ENCODE measurements at places on chromosomes 11 and 22.
A peak's percentile ranks its signal among the peaks of the same experiment; 100 is the strongest.

- no peak for DNase-seq
These were observed 67.3 kb downstream of the AMBRA1 start for GRCh38 chr11:46526216-46527215.

- no peak for DNase-seq
These were observed 121.1 kb downstream of the NTM start for GRCh38 chr11:131491503-131491902.

DNA sequence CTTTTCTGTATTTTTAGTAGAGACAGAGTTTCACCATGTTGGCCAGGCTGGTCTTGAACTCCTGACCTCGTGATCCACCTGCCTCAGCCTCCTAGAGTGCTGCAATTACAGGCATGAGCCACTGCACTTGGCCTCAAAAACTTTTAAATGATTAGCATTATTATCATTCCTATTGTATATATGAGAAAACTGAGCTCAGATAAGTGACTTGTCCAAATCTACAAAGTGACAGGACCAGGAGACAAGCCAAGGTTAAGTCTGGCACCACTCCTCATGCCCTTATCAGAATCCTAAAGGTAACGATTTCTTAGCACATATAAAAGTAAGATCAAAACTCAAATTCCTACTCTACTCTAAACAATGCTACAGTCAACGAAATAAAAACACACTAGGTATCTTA is 32.2 kb upstream of the CHRNA10 start:
- no peak for DNase-seq

DNA sequence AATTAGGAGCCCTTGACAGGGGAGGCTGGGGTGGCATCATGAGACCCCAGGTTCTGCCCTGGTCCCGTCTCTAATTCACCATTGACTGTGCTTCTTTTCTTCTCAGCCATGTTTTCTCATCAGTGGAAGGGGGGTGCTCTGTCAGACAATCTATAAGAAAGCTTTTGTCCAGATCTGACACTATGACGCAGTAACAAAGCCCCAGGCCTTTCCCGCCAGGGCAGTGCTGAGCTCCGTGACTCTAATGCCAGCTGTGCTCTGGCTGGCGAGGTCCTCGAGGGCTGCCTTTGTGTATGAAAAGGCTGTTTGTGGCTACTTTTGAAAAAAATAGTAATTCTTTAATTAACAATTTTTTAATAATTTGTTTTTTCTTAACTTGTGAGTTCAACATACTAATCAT is 3.2 kb downstream of the CD6 start:
- no peak for DNase-seq

GRCh38 chr11:11718511-11718910 is 96.7 kb upstream of the GALNT18 start:
- no peak for DNase-seq

DNA sequence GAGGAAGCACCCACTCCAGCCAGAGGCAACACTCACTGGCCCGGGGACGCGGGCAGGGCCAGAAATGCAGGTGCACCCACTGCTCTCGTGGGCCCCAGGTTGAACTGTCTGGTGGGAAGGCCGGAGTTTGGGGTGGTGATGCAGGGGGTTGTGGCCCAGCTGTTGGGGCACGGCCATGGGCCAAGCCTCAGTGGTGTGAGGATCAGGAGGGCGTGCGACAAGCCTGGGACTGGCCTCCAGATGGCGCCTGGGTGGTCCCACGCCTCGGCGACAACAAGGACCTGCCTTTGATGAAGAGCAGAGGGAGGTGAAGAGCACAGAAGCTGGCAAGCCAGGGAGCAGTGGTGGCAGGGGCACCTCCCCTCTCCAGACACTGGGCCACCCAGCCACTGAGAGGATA is 240.8 kb downstream of the BRD1 start:
- no peak for DNase-seq

- DNase-seq = no peak
These were observed 697.6 kb downstream of the KCNA4 start for GRCh38 chr11:29319210-29319609.

- peak; percentile 20 for DNase-seq
These were observed 67.3 kb upstream of the CREB3L1 start for GRCh38 chr11:46210133-46210636.

- DNase-seq = no peak
These were observed 268.4 kb downstream of the ETS1 start for GRCh38 chr11:128318856-128319474.

DNA sequence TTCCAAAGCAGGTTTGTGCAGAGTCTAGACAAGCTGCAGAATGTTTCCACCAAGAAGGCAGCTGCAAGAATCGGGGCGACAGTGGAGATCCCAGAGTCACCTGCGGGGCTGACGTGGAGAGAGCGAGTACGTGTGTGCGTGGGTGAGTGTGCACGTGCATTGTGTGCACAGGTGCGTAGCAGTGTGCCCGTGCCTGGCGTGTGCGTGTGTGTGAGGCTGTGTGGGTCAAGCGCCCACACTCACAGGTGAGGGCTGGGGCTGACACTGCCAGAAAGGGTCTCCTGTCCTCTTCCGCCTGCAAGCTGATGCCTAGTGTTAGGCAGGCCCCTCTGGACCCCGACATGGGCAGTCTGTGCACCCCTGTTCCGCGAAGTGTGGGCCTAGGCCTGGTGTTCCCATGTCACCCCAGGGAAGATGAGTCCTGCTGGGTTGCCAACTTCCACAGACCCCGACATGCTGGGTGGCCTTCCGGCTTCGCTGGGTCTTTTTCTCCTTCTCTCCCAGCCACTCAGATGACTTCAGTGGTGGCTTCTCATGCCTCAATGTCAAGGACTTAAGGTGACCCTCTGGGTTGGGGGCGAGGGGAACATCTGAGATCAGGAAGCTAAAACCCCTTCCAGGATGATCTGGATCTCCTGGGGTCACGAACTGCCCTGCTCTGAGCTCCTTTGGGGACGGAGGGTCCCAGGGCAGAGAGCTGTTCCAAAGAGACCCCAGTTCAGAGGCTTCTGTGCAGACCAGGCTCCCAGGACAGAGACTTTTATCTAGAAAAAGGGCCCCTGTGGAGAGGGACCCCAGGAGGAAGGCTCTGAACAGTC is 10.4 kb upstream of the SYT8 start:
- no peak for DNase-seq

GRCh38 chr11:69362315-69362714 is 68.4 kb downstream of the MYEOV start:
- no peak for DNase-seq

- DNase-seq = no peak
These were observed 34.5 kb downstream of the SFI1 start for GRCh38 chr22:31530823-31531195.

DNA sequence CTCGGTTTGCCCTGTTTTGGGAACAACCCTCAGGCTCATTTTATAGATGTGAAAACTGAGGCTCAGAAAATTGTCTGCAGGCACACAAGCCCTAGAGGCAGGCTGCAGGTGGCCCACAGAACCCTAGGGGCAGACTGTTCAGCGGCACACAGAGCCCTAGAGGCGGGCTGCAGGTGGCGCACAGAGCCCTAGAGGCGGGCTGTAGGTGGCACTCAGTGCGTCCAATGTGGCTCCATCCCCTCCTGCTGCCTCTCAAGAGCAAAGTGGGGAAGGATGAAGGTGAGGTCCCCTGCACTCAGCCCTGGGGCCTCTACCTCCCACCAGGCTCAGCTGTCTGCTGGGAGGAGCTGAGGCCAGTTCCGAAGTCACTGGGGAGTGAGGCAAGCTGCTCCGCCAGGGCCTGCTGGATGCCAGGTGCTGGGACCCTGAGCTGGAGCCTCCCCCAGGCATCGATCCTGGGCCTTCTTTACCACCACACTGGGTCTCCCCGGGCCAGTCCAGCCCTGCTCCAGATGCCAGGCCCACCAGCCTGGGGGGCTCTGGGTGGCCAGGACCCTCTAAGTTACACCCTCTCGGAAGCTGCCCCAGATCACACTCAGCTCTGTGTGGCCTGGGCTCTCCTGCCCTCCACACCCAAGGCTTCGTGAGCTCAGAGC is 2.3 kb downstream of the ACY3 start:
- no peak for DNase-seq

- DNase-seq = no peak
These were observed at the start of gene GATD1 for GRCh38 chr11:777288-778255. Gene GATD1, minus strand, starts transcription at chr11:777487. Its CDS starts 25 bp downstream, at chr11:777462.

DNA sequence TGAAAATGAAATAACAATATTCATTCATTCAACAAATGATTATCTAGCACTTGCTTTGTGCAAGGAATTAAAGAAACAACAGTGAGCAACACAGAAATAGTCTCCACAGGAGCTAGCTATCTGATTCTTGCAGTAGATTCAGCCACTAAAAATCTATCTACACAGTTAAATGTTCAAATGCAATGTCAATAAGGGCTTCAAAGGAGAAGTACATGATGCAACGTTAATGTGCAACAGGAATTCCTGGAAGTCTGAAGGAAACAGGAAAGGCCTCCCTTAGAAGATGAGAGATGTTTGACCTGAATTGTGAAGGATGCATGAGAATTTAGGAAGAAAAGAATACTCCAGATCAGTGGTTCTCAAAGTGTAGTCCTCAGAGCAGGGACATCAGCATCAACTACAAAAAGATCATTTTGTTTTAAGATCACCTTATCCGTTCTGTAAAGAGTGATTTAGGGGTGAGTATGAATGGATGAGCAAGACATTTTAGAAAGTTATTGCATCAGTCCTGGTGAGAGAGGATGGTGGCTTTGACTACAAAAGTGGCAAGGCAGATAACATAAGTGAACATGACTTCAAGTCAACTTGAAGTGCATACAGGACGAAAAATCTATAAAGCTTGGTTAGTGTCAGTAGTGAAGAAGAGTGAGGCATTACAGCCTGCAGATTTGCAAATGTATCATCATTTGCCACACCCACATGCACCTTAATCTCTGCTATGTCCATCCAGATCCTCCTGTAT is 96.0 kb downstream of the ETS1 start:
- DNase-seq = no peak

GRCh38 chr11:103344886-103345285 is 235.7 kb downstream of the DYNC2H1 start:
- DNase-seq = no peak

- DNase-seq = no peak
These were observed 109.3 kb upstream of the TBCEL start for GRCh38 chr11:120914601-120915000.

- DNase-seq = no peak
These were observed 546.8 kb downstream of the ETS1 start for GRCh38 chr11:128040603-128041002.

GRCh38 chr11:60059521-60060240 is 3.2 kb downstream of the MS4A3 start:
- no peak for DNase-seq

- DNase-seq = no peak
These were observed 19.1 kb downstream of the RPL3 start for GRCh38 chr22:39300186-39300830.

- no peak for DNase-seq
These were observed 878 bp downstream of the RRAS2 start for GRCh38 chr11:14357881-14358728.

GRCh38 chr11:13963169-13963948 is 836 bp downstream of the SPON1 start:
- no peak for DNase-seq

DNA sequence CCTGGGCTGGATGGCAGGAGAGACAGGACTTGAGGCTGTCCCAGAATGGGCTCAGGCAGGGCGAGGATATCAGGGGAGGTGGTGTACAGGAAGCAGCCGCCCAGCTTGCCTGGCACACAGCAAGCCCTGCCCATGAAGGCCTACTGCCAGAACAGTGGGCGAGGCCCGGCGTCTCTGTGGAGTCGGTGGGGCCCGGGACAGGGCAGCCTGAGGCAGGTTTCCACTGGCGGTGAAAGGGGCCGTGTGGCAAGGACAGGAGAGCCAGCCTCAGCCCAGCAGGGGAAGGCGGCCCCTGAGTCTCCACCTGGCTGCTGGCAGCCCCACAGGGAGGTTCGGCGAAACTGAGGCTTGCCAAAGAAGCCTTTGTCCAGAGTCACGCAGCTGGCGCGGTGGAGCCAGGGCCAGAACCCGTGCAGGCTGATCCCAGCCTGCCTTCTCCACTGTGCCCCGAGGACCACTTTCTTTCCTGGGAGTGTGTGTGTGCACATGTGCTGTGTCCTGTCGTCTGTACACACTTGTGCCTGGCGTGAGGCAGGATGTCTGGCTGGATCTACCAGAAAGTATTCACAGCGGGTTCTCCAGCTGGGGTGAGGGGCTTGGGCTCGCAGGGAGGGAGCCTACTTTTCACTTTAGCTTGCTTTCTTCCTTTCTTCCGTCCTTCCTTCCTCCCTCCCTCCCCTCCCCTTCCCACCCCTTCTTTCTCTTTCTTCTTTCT is 1.2 kb downstream of the TSPO start:
- DNase-seq = no peak

GRCh38 chr11:382081-382629 is 11.9 kb upstream of the PKP3 start:
- no peak for DNase-seq

GRCh38 chr22:48125416-48125815 is 1363.0 kb downstream of the TBC1D22A start:
- no peak for DNase-seq

Data from AG04450 (cell line).